Hindlimb muscle (tissue), 1 donor: ENCODE measurements at places on chromosomes 13 and 19.
A peak's percentile ranks its signal among the peaks of the same experiment; 100 is the strongest.

- DNase-seq, result peak; percentile 70
Measured at GRCh38 chr19:49875857-49876421, 1.2 kb downstream of the AKT1S1 start.

GRCh38 chr13:92221916-92222315, 823.5 kb downstream of the GPC5 start:
- DNase-seq, result no peak

GRCh38 chr19:21482863-21483276, 22.5 kb upstream of the ZNF429 start:
- peak; percentile 26 for DNase-seq

DNA sequence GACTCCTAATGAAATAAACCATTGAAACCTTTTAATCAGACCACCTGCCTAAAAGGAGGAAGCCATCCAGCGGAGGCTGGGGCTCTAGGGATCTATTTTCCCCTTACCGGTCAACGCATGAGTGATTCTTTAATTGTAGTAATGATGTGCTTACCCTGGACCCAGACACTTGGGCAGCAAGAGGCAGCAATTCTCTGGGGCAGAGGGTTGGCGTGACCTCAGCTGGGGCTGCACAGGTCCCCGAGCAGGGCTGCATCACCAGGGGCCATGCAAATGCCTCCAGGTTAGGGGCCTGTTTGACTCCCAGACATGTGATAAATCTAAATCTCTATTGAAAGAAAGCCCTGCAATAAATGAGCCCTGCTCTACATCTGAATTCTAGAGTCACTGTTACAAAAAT, 194.2 kb upstream of the TSHZ3 start:
- DNase-seq, result no peak

DNA sequence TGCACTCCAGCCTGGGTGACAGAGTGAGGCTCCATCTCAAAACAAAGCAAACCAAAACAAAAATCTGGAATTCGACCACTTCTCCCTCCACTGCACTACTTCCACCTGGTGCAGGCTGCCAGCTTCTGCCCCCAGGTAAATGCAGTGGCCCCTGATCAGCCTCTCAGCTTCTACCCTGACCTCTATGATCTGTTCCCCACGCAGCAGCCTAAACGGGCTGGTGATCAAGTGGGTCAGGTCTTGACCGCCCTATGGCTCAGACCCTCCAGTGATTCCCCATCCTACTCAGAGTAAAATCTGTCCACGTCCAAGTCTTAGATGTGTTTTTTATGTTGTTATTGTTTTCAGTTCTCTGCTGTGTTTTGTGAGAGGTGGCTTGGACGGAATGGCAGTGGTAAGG, 163.9 kb downstream of the KCTD15 start:
- no peak for DNase-seq

GRCh38 chr13:34263681-34264080, 445.7 kb downstream of the RFC3 start:
- DNase-seq, result no peak

DNA sequence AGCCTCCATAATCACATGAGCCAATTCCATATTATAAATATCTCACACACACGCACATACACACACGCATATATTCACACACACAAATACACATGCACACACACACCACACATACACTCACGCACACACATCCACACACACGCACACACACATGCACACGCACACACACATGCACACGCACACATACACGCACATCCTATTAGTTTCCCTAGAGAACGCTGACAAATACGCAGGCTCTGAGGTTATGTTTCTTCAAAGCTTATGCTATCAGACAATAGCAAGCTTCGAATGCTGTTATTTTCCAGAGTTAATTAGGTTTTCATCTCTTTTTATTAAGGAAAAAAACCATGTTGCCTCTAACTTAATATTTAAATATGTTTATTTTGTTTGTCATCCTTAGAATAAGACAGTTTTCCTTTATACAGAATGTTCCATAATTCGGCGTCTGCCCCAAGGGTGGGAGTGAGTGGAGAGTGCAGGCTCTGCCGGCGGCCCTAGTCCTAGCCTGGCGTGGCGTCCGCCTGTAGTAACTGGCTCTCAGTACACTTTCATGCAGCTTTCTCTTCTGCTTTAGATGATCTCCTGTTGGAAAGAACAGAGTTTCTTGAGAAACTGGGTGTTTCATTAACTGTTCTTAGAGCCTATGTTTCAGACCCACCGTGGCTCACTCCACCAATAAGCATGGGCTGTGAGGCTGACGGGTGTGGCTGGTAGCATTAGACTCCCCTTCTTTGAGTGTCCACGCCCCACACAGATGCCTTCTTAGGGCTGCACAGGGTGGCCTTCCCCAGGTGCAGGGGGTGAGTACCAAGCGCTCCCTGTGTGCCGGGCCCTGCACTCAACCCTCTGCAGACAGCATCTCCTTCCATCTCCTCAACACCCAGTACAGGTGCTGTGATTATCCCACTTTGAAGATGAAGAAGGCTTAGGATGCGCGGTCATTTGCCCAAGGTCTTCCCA, 30.4 kb upstream of the ANKRD10 start:
- no peak for DNase-seq

DNA sequence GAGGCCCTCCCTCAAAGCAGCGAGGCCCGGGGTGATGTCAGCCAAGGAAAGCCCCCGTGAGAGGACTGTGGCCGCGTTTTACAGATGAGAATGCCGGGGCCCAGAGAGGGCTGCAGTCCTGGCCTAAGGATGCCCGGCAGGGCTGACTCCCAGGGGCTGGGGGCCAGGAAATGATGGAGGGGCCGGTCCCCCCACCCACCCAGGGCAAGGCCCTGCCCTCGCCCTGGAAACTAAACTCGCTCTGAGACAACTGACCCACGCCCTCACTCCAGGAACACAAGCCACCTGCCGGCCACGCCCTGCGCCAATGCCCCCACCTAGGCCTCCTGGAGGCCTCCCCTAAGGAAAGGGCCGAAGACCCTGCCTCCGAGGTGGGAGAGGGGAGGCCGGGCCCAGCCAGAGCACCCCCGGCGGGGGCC, 7.2 kb downstream of the ZBTB7A start:
- DNase-seq, result no peak
